ENCODE measurements at places on chromosomes 13 and 19.

DNA sequence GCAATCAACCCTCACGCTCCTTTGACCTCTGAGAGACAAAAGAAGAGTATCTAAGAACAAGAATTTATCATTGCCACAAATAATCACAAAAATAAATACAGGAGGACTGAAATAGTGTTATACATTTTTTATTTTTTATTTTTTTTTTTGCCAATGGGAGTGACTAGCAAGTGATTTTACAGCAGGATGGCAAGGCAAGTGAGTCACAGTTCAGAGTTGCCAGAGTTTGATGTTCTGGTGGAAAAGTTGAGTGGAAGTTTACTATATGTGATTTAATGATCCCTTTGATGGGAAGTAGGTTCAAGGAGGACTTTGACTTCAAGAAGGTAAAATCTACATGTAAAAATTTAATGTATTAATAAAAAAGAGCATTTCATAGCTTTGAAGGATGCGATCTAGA is 2691.4 kb downstream of the PCDH9 start:
- DNase-seq = no peak

DNA sequence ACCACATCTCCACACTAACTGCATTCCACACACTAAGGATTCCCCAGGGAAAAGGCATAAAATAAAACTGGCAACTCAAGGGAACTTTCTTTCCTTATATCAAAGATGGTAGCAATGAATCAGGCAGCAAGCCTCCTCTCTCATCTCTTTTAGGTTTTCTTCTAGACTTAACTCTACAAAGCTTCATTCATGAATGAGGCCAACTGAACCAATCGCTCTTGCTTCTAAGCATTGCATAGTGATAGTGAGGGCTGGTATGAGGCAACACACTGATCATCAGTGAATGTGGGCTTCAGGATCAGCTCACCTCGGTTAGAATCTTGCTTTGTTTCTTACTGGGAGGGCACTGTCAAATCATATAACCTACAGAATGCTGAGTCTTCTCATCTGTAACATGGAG is 1090.7 kb upstream of the MIR17HG start:
- no peak for DNase-seq

DNA sequence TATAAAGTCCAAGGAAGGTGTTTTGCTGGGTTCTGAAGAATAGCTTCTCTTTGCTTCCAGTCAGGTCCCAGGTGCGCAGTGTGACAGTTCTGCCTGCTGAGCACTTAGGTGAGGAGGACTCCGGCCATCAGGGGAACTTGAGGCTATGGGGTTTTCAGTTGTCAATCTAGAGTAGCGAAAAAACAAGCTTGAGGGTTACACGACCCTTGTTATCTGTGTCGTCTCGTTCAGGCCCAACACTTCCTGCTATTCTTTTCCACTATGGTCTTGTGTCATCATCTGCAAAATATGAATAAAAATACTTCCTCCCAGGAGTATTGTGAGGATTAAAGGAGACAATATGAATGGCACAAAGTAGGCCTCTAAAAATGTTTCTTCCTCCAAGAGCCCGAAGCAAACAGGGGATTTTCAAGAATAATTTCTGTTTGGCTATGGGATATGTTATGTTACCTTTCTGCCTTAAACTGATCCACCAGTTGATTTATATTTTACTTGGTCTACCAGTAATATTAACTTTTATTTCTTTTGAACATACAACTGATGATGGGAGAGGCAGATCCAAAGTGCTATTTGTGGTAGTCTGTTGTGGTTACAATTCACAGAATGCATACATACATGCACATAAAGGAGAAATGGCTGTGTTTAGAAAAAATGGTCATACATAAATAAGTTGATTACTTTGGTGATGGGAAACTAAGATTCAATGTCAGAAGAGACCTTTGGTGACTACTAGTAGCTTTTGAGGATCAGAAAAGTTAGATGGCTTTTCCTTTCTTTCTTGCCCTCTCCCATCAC is 40.5 kb upstream of the RCBTB2 start:
- peak; percentile 58 for DNase-seq

DNA sequence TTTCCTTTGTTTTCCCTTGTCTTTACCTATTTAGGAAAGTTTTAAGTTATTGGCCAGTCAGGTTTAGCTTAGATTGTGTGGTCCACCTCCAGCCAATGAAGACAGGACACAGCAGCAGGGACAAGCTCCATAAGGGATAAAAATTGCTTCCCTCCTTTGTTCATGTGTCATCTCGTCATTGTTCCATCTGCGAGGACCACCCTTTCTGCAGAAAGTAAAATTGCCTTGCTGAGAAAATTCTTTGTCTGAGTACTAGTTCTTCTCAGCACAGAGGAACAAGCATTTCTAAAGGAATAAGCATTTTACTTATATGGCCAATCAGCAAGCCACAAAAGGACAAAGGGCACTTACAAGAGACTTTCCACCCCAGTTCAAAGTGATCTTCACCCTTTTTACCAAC is 11.4 kb downstream of the ZNF560 start:
- peak; percentile 42 for DNase-seq

GRCh38 chr19:1470305-1471009 is 8.6 kb downstream of the C19orf25 start:
- DNase-seq = peak; percentile 48

DNA sequence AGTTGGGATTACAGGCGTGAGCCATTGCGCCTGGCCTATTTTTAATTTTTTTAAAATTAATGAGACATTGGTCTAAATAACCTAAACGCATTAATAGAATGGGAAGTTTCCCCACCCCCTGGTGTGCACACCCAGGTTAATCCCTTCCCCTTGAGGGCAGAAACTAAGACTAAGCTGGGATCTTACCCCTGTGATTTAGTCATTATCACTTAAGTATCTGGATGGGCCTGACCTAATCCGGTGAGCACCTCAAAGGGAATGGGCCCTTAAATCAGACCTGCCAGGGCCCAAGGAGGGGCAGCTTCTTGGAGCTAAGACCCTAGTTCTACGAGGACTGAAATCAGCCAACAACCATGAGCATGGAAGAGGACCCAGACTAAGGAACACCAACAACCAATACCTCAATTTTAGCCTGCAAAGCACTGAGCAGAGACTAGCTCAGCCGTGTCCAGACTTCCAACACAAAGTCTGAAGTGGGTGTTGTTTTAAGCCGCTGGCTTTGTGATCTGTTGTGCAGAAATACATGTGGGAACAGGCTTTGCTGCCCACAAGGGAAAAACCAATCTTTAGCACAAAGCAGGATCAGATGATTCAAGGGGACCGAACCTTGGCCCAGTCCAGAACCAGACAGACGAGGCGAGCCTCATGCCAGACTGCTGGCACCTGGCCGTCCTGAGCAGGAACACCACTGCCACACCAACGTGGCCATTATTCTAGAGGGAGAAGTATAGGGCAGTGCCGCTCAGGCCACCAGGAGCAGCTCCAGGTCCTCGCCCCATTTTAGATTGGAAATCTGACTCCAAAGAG is 7.1 kb downstream of the UBE2S start:
- DNase-seq = no peak

DNA sequence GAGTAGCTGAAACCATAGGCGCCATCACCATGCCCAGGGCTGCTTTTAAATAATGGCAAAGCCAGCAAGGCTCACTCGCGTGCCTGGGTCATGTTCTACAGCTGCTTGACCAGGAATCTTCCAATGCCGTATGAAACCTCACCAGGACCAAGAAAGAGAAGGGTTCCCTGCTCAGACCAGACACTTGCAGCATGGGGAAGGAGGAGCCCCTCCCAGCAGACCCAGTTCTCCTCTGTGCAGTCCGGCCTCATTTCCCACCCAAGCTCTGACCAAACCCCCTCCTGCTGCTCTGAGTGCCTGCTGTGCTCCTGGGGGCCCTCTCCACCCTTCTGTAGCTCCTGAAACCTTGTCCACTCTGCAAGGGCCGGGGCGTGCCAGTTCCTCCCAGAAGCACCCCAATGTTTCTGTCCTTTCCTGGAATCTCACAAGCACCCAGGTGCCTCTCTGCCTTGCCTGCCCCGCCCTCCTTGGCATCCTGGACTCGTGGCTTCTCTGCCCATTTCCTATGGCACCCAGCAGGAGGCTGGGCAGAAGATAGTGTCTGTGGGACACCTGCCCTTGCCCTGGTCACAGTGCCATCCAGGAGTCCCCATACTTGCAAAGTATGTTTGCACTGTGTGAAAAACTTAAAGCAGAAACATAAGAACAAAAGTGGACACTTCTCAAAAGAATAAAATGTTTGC is 6.8 kb upstream of the SLC7A9 start:
- no peak for DNase-seq

- DNase-seq = no peak
Measured at GRCh38 chr13:37369616-37370015, 229.0 kb downstream of the POSTN start.

Measured in KBM-7 (cell line).